Activated T-helper 1 cell treated with anti-CD3 and anti-CD28 coated beads, Interleukin-12 subunit alpha, Interleukin-12 subunit beta, Interleukin-2, Interleukin-4 antibody, amounts not matched to agents 30 ng/mL and 10 ng/mL and 1 ng/mL, durations not matched to agents 14 hours and 24 hours and 36 hours (primary cell): ENCODE measurements at places on chromosomes 7 and 10. TPM values are rescaled to one million over a fixed set of nuclear protein-coding genes. Genes with fewer than 3 reads are reported as not detected.

DNA sequence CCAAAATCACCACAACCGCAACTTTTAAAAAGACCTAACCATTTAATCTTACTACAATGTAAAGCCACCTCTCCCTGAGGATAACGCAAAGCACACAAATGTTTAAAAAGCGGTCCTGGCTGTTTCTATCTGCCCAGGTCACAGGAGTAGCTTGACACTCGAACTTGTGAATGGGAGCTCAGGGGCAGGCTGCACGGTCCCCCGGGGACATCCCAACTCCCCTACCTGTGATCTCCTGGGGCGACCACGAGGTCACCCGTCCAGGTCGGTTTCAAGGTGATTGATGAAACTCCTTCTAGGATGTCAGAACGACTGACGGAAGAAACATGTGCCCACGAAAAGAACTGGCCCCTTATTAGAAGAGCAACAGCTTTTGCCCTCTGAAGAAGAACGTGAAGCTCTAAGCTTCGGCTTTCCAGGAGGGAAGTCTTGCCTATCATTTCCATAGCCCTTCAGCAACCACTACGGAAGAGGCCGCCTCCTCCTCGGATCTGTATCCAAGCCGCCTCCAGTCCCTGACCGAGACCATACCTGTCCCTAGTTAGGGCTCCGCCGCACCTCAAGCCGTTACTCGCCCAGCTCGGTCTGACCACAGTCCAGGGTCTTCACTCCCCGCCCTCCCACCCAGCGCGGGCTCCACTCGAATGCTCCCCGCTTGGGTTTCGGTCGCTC lies 459 bp downstream of the CYCS start:
- H3K4me1 ChIP-seq, result peaks cover 29% of the 10 kb centered on the region
- peak overlapping the region; percentile 93 for H3K4me3 ChIP-seq
- H3K36me3 ChIP-seq, result peaks cover 38% of the 10 kb centered on the region
- H3K27ac ChIP-seq, result peak overlapping the region; percentile 99
- H3K27me3 ChIP-seq, result no peaks in the 10 kb centered on the region

VENTX gene
- not detected in 2 replicates for total RNA-seq

- H3K4me3 ChIP-seq, result no peak overlapping the region
- no peak overlapping the region for H3K27ac ChIP-seq
- peaks cover 38% of the 10 kb centered on the region for H3K27me3 ChIP-seq
- no peak for DNase-seq
- no peaks in the 10 kb centered on the region for H3K36me3 ChIP-seq
Measured at GRCh38 chr10:122467701-122468100, 6.3 kb downstream of the HTRA1 start.

DNA sequence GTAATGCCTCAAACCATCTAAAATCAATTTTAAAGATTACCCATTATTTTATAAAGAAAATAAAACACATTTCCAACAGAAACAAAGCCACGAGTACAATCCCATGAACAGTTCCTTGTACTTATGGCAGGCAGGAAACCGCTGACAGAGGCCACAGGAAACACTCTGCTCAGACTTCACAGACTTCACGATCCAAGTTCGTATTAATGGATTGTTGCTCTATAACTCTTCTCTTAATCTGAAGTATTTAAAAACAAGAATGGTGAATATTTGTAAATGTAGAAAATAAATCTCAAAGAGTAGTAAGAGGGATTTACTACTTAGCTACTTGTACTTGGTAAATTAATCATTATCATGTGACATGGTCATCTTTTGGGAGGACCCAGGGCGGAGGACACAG lies 78.3 kb downstream of the SNX10 start:
- no peak for DNase-seq
- H3K36me3 ChIP-seq, result peaks cover 32% of the 10 kb centered on the region
- H3K27me3 ChIP-seq, result peaks cover 7% of the 10 kb centered on the region
- peaks cover 11% of the 10 kb centered on the region for H3K4me1 ChIP-seq

ZNF804B gene
- total RNA-seq, result not detected in 2 replicates

COL26A1 gene
- total RNA-seq, result not detected in 2 replicates

- no peak overlapping the region for H3K27ac ChIP-seq
- no peaks in the 10 kb centered on the region for H3K36me3 ChIP-seq
- peaks cover 3% of the 10 kb centered on the region for H3K27me3 ChIP-seq
- no peak overlapping the region for H3K4me3 ChIP-seq
Measured at GRCh38 chr7:80054356-80054755, 80.3 kb upstream of the GNAI1 start.

NAT16 gene
- 0.08 TPM in 1 of 2 replicates, not detected in the other for total RNA-seq

DNA sequence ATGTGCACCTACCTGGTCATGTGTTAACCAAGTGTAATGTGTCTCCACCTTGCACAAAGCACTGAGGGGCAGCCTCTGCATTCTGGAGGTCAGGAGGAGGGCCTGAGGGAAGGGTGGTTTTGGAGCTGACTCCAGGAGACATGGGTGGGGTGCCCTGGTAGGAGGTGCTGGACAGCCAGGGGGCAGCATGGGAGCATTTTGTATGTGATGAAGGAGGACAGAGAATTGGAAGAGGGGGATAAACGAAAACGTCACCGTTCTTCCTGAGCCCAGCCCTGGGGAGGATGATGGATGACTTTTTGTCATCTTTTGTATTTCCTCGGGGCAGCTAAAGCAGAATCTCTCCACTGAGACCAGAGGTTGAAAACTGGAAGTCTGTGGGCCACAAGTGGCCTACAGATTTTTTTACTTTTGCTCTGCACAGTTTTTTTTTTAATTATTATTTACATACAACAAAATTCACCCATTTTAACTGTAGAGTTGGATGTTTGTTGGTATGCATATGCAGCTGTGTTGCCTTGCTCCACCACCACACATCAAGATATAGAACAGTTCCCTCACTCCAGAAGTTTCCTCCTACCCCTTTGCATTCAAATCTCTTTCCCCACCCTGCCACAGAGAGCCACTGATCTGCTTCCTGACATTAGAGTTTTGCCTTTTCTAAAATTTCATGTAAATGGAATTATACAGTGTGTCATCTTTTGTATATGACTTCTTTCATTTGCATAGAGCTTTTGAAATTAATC lies 242.5 kb downstream of the VTI1A start:
- no peaks in the 10 kb centered on the region for H3K27me3 ChIP-seq
- no peak overlapping the region for H3K27ac ChIP-seq
- DNase-seq, result no peak
- H3K4me1 ChIP-seq, result no peaks in the 10 kb centered on the region

DNA sequence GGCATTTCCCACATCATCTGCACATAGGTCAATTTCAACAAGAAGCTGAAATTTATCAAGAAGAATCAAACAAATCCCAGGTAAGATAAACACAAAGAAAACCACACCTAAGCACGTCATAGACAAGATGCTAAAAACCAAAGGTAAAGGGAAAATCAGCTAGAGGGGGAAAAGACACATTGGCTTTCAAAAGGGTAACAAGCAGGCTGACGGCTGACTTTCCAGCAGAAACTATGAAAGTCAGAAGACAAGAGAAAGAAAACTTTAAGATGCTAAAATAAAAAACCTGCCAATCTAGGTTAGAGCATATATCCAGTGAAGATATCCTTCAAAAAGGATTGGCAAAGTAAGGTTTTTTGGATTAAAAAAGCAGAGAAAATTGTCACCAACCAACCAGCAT lies 59.9 kb upstream of the RHEB start:
- H3K4me3 ChIP-seq, result no peak overlapping the region
- H3K27me3 ChIP-seq, result no peaks in the 10 kb centered on the region
- DNase-seq, result no peak
- no peak overlapping the region for H3K27ac ChIP-seq

DNA sequence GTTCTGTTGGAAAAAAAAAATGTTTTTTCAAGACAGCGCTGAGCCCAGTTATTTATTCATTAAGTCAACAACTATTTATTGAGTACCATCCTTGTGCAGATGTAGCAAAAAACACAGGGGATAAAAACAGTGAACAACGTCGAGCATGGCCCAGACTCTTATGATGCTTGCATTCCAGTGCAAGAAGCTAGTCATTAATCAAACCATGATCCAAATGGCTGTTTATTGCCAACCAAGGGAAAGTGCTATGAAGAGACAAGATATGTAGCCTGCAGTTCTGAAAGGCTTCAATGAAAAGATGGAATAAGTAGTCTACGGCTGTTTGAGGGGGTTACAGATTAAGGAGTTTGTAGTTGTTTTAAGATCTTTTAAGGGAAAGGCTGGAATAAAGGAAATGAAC lies 262.3 kb downstream of the NEBL start:
- H3K36me3 ChIP-seq, result no peaks in the 10 kb centered on the region
- H3K27me3 ChIP-seq, result no peaks in the 10 kb centered on the region
- H3K4me3 ChIP-seq, result no peak overlapping the region
- no peaks in the 10 kb centered on the region for H3K4me1 ChIP-seq

GRCh38 chr10:31647861-31648260 lies 280.8 kb downstream of the ARHGAP12 start:
- no peak overlapping the region for H3K27ac ChIP-seq
- no peaks in the 10 kb centered on the region for H3K36me3 ChIP-seq
- no peak overlapping the region for H3K4me3 ChIP-seq
- peaks cover 5% of the 10 kb centered on the region for H3K27me3 ChIP-seq
- H3K4me1 ChIP-seq, result no peaks in the 10 kb centered on the region
- no peak for DNase-seq

DNA sequence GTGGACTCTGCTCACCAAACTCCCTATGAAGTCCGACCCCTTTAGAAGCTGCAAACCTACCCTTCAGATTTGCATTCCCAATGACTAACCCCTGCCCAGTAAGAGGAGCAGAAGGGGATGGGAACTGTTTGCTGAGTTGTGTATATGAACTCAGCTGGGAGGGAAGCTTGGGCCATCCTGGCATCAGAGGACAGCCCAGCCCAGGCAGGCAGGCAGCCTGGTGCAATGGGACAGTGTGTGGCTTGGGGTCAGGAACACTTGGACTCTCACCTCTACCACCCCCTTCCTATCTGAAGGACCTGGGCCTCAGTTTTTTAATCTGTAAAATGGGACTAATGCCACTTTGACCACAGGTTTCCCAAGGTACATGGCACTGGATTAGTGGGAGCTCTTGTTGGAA lies 147.4 kb upstream of the GPR26 start:
- no peak overlapping the region for H3K27ac ChIP-seq
- H3K36me3 ChIP-seq, result no peaks in the 10 kb centered on the region

DNA sequence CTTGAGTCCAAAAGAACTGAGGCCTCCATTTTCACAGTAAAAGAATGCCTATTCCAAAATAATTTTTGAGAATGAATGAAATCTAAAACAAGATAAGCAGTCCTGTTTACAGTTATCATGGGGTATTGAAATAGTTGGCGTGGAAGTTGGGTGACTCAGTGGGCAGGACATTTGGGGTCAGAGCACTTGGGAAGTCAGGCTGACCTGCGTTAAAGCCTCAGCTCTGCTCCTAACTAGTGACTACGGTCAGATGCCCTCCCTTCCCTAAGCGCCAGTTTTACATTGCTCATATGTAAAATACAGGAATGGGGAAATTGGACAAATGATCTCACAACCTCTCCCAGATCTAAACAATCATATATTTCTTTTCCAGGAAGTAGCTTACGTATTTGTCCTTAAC lies 2.3 kb upstream of the PAPSS2 start:
- no peak for DNase-seq
- H3K4me3 ChIP-seq, result no peak overlapping the region
- H3K36me3 ChIP-seq, result no peaks in the 10 kb centered on the region
- peaks cover 50% of the 10 kb centered on the region for H3K27me3 ChIP-seq

CPVL gene
- not detected in 2 replicates for total RNA-seq

GRCh38 chr7:28166982-28167715 lies 13.4 kb downstream of the JAZF1 start:
- no peak for DNase-seq
- H3K27ac ChIP-seq, result no peak overlapping the region
- H3K4me1 ChIP-seq, result peaks cover 22% of the 10 kb centered on the region
- no peak overlapping the region for H3K4me3 ChIP-seq
- no peaks in the 10 kb centered on the region for H3K27me3 ChIP-seq

DNA sequence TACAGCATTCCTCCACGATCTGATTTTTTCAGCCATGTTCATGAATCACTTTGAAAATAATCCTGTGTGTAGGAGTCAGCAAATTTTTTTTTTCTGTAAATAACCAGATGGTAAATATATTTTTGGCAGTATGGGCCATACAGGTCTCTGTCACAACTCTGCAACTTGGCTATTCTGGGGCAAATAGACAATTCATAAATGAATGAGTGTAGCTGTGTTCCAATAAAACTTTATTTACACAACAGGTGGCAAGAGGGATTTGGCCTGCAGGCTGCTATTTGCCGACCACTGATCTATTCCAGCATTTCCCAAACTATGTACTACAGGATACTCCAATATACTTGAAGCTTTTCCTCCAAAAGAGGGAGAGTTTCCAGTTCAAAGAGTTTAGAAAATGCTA lies 78.7 kb upstream of the SVIL start:
- no peak overlapping the region for H3K27ac ChIP-seq
- H3K36me3 ChIP-seq, result peaks cover 3% of the 10 kb centered on the region
- H3K4me1 ChIP-seq, result no peaks in the 10 kb centered on the region
- H3K27me3 ChIP-seq, result no peaks in the 10 kb centered on the region
- no peak overlapping the region for H3K4me3 ChIP-seq
- DNase-seq, result no peak

DNA sequence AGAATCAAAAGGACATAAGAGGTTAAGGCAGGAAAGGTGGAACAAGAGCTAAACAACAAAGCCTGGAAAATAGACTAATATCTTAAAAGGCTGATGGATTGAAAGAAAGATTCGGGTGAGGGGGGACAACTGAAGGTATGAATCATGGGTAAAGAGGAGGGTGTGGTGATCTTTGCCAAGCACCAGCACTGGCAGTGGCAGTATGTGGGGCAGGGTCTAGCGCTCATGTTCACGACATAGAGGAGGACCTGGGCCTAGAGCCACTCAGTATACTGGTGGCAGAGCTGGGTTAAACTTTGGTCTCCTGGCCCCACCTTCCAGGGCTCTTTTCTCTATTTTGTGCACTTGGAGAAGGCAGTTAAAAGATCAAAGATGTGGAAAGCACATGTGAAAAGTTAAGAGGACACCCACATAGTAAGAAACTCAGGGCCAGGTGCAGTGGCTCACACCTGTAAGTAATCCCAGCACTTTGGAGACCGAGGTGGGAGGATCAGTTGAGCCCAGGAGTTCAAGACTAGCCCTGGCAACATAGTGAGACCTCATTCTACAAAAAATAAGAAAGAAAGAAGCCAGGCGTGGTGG lies 40.5 kb upstream of the MMD2 start:
- H3K36me3 ChIP-seq, result peaks cover 27% of the 10 kb centered on the region
- no peak overlapping the region for H3K4me3 ChIP-seq
- H3K27me3 ChIP-seq, result no peaks in the 10 kb centered on the region
- no peak for DNase-seq
- peaks cover 11% of the 10 kb centered on the region for H3K4me1 ChIP-seq

GPER1 gene
- total RNA-seq, result not detected in 2 replicates

- peaks cover 16% of the 10 kb centered on the region for H3K4me1 ChIP-seq
- peak overlapping the region; percentile 62 for H3K27ac ChIP-seq
- H3K4me3 ChIP-seq, result peak overlapping the region; percentile 74
- peaks cover 2% of the 10 kb centered on the region for H3K27me3 ChIP-seq
- peak; percentile 8 for DNase-seq
Measured at GRCh38 chr7:30697719-30698460, 15.6 kb upstream of the CRHR2 start.

DNA sequence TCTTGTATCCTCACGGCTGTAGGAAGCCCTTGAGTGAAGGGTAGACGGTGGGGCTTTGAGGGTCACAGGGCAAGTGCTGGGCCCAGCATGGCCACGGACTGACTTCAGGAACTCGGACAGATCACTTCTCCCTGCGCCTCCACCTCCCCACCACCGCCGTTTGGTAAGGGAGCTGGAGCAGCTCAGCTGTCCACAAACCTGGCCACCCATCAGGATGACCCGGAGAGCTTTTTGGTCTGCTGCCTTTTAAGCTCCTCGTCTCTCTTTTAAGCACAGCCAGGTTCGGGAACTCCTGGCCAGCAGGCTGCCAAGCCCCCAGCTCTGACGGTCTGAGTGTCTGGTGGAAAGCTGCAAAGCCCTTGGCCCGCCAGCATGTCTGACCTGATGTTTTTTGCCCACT lies 64.1 kb downstream of the ABRAXAS2 start:
- no peak overlapping the region for H3K4me3 ChIP-seq
- peaks cover 3% of the 10 kb centered on the region for H3K27me3 ChIP-seq
- H3K27ac ChIP-seq, result no peak overlapping the region
- no peaks in the 10 kb centered on the region for H3K36me3 ChIP-seq
- no peak for DNase-seq
- no peaks in the 10 kb centered on the region for H3K4me1 ChIP-seq
